Tibial artery (tissue), 4 donors: ENCODE measurements at places on chromosomes 5 and 9.

DNA sequence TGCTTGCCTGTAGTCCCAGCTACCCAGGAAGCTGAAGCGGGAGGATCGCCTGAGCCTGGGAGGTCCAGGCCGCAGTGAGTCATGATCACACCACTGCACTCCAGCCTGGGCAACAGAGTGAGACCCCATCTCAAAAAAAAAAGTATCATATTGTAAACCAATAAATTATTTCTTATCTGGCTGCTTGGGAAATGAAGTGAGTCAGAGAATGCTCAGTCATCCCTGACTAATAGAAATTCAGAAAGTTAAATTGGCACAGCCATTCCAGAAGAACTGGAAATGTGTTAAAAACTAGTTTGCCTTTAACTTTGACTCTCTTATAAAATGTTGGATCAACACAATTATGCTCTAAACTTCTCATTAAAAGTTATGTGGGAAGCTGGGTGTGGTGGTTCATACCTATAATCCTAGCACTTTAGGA lies 9.8 kb upstream of the GNE start:
- H3K27me3 ChIP-seq = no peaks in the 10 kb centered on the region
- no peak overlapping the region for H3K4me3 ChIP-seq
- no peaks in the 10 kb centered on the region for H3K4me1 ChIP-seq
- no peaks in the 10 kb centered on the region for H3K36me3 ChIP-seq
- H3K27ac ChIP-seq = no peak overlapping the region
- no peak for DNase-seq

GRCh38 chr5:59095480-59095879 lies 512.6 kb downstream of the RAB3C start:
- H3K4me3 ChIP-seq = no peak overlapping the region
- no peak for DNase-seq
- no peaks in the 10 kb centered on the region for H3K36me3 ChIP-seq
- H3K27me3 ChIP-seq = no peaks in the 10 kb centered on the region
- H3K4me1 ChIP-seq = no peaks in the 10 kb centered on the region

DNA sequence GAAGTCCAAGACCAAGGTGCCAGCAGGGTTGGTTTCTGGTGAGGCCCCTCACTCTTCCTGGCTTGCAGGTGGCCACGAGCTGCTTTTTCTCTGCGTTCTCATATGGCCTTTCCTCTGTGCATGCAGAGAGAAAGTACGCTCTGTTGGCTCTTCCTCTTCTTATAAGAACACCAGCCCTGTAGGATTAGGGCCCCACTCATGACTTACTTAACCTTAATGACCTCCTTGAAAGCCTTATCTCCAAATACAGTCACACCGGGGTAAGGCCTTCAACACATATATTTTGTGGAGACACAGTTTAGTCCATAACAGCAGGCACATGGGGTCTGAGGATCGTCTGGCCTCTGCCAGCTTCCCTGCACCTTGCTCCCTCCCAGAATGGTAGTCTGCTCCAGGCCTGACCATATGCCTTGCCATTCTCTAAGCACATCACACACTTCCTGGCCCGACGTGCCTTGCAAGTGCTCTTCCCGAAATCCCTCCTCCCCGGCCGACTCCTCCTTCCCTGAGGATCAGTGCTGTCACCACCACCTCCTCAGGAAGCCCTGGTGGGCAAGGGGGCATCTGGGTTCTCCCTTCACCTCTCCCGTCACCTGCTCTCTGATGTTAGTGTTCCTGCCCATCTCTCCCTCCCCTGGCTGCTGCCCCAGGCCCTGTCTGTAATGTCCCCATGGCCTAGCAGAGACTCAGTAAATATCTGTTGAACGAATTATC lies 200.7 kb downstream of the AOPEP start:
- no peaks in the 10 kb centered on the region for H3K36me3 ChIP-seq
- H3K4me1 ChIP-seq = peaks cover 58% of the 10 kb centered on the region
- H3K4me3 ChIP-seq = no peak overlapping the region
- H3K27me3 ChIP-seq = no peaks in the 10 kb centered on the region
- H3K27ac ChIP-seq = peak overlapping the region; percentile 92

DNA sequence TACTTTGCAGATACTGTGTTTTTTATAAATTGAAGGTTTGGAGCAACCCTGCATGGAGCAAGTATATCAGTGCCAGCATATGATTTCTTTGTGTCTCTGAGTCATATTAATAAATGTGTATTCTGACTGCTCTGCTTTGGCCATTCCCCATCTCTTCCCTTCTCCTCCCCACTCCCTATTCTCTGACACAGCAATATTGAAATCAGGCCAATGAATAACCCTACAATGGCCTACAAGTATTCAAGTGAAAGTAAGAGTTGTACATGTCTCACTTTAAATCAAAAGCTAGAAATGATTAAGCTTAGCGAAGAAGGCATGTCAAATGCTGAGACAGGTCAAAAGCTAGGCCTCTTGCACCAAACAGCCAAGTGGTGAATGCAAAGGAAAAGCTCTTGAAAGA lies 82.2 kb upstream of the TLX3 start:
- DNase-seq = no peak
- H3K27ac ChIP-seq = no peak overlapping the region
- no peak overlapping the region for H3K4me3 ChIP-seq
- no peaks in the 10 kb centered on the region for H3K4me1 ChIP-seq
- H3K27me3 ChIP-seq = no peaks in the 10 kb centered on the region

GRCh38 chr9:85430659-85431338 lies 311.0 kb downstream of the AGTPBP1 start:
- H3K4me3 ChIP-seq = no peak overlapping the region
- no peak for DNase-seq
- H3K36me3 ChIP-seq = no peaks in the 10 kb centered on the region

DNA sequence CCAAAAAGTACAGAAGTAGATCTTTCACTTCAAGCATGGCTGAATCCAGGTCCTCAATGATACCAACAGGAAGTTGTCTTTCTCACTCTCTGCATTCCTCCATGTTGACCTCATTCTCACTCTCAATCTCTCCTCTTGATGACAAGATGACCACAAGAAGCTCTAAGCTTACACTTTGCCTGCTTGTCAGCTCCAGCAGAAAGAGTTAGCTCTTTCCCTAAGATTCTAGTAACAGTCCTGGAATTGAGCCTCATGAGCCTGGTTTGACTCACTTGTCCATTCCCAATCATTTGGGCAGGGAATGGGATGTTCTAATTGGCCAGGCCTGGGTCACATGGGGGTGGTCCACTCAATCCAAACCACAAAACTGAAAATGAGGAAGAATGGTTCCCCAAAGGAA lies 3.3 kb upstream of the CLTA start:
- H3K27ac ChIP-seq = no peak overlapping the region
- no peaks in the 10 kb centered on the region for H3K27me3 ChIP-seq
- H3K4me3 ChIP-seq = no peak overlapping the region
- no peaks in the 10 kb centered on the region for H3K4me1 ChIP-seq
- DNase-seq = no peak

GRCh38 chr9:77464661-77465060 lies 183.5 kb downstream of the GNA14 start:
- no peak for DNase-seq
- no peaks in the 10 kb centered on the region for H3K4me1 ChIP-seq
- no peaks in the 10 kb centered on the region for H3K27me3 ChIP-seq
- H3K27ac ChIP-seq = no peak overlapping the region
- no peak overlapping the region for H3K4me3 ChIP-seq

DNA sequence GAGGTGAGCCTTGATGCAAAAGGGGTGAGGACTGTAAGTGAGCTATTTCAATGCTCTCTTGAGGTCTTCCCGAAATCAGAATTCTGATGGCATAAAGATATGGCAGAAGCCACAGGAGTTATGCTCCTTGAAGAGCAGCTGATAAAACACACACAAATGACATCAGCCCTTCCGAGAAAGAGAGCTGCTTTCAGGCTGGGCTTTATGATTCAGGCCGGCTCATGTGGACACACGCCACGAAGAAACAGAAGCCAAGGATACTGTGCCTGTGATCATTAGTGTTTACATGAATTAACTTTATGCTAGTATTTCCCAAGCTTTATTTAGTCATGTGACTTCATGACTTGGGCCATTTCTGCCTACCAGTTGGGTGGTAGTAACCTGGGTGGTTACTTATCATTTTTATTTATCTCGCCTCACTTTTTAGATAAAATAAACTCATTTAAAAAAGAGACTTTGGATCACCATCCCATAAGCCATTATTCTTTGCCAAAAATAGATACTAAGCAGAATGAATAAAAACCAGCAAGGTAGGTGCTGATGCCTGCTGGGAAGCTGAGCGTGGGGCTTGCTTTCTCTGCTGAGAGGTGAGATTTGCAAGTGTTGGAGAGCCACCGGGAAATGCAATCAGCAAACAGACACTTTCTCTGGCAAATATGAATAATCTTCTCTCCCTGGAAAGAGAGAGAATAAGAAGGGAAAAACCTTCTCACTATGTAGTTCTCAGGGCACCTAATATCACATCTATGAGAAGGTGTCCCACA lies 73.0 kb upstream of the SLC25A51 start:
- no peaks in the 10 kb centered on the region for H3K4me1 ChIP-seq
- H3K27ac ChIP-seq = peak overlapping the region; percentile 17
- DNase-seq = no peak
- no peak overlapping the region for H3K4me3 ChIP-seq
- H3K27me3 ChIP-seq = no peaks in the 10 kb centered on the region

DNA sequence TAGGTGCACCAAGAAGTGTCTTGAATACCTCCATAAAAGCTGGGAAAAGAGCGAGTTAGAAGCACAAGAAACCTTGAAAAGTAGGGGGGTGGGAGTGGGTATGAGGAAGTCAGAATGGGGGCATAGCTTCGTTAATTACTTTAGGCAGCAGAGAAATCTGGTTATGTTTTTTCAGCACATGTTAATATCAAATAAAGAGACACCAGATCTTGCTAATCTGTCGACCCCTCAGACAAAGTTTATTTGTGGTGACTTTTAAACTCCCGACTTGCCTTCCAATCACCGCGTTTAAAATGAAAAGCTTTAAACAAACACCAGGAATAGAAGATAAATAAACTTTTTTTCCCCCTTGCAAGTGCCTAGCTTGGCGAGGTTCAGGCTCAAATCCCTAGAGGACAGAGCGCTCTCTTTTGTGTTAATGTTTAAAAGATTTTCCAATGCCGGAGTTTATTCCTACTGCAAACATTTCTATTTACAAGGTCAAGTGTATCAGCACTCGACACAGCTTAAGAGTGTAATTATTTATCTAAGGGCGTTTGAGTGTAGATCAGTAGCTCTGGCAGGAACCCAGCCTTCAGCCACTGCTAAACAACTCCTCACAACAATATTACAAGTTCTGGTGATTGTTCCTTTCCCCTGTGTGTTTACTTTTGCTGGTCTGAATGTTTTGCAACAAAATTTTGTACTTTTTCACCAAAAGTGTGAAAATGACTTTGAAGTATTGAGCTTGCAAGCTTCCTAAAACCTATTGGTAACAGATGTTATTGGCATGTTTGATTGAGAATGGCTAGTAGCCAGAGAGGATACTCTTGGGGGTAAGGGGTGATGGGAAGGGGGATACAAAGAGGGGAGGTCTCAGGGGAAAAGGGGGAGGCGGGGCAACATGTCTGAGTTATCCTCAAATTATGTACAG lies 3.8 kb downstream of the GAS1 start:
- H3K4me3 ChIP-seq = peak overlapping the region; percentile 66
- H3K4me1 ChIP-seq = no peaks in the 10 kb centered on the region
- no peak overlapping the region for H3K27ac ChIP-seq
- H3K27me3 ChIP-seq = no peaks in the 10 kb centered on the region

DNA sequence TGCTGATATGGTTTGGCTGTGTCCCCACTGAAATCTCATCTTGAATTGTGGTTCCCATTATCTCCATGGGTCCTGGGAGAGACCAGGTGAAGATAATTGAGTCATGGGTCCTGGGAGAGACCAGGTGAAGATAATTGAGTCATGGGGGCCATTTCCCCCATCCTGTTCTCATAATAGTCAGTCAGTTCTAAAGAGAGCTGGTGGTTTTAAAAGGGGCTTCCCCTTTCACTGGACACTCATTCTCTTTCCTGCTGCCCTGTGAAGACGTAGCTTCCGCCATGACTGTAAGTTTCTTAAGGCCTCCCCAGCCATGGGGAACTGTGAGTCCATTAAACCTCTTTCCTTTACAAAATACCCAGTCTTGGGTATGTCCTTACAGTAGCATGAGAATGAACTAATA lies 99.6 kb downstream of the TRIM32 start:
- DNase-seq = no peak
- no peaks in the 10 kb centered on the region for H3K27me3 ChIP-seq
- H3K36me3 ChIP-seq = no peaks in the 10 kb centered on the region
- H3K27ac ChIP-seq = no peak overlapping the region
- no peaks in the 10 kb centered on the region for H3K4me1 ChIP-seq
- no peak overlapping the region for H3K4me3 ChIP-seq

DNA sequence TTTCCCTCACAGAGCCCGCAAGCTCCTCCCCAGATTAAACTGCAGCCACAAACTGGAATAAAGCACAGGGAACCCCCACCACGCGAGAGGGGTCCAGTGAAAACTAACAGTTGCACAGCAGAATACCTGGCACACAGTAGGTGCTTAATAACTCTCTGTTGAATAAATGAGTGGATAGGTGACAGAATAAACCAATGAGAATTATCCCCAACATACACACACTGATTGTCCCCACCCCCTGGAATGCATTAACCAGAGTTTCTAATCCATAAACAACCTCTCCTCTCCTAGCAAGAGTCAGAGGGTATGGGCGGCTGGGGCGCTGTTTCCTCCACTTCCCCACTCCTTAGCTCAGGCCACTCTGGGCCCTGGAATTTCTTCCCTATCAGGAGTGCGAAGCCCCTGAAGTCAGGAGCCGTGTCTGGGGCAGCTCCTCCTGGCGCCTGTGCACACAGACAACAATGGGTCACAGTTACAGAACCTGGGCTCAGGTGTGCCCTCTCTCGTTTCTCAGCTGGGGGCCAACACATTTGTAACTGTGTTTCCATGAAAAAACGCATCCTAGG lies 27.6 kb downstream of the RAPGEF1 start:
- H3K27me3 ChIP-seq = no peaks in the 10 kb centered on the region
- no peak overlapping the region for H3K4me3 ChIP-seq
- DNase-seq = no peak

- H3K4me3 ChIP-seq = no peak overlapping the region
- no peak overlapping the region for H3K27ac ChIP-seq
- no peak for DNase-seq
- peaks cover 3% of the 10 kb centered on the region for H3K4me1 ChIP-seq
These were observed 296.7 kb downstream of the HINT1 start for GRCh38 chr5:130868186-130868840.

GRCh38 chr9:133505901-133506652 lies 18.7 kb downstream of the MYMK start:
- H3K27ac ChIP-seq = no peak overlapping the region
- peak; percentile 74 for DNase-seq
- no peaks in the 10 kb centered on the region for H3K36me3 ChIP-seq
- H3K4me1 ChIP-seq = peaks cover 14% of the 10 kb centered on the region
- H3K4me3 ChIP-seq = no peak overlapping the region
